ENCODE measurements at places on chromosomes 13 and 19. TPM values are rescaled to one million over a fixed set of nuclear protein-coding genes. Genes with fewer than 3 reads are reported as not detected.

Gene NAA16
- 10.2 TPM for total RNA-seq

GRCh38 chr13:83178008-83178407 is 704.3 kb downstream of the SLITRK1 start:
- no peak for DNase-seq

DNA sequence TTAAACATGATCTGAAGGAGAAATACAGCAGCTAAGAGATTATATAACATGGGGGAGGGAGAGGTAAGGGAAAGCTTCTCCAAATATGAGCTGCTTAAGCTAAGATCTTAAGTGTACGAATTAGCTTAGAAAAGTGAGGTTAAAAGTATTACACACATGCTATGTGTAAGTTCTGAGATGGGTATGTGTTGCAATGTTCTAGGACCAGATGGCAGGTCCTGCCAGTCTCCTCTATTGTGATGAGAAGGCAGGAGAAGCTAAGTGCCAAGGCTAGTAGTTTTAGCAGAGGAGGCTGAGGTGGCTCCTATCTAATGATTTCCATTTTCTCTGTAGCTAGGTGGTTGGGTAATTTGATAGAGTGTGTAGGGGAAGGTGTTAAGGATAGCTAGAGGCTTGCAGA is 57.6 kb downstream of the MICU2 start:
- no peak for DNase-seq

DNA sequence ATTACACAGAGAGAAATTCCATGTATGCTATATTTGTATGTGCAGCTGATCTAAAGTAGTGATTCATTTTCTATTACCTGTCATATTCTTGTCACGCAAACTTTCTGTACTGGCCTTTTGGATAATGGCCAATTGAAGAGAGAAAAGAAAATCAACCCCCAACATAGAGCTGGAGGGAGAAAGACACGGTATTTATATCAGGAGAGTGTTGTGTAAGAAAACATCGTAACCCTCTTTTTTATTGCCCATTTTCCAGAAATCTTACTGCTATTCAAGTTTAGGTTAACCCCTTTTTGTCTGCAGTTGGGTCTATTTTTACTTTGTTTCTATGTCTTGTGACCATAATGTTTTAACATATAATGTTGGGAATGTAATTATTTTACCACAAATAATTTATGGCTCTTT is 27.9 kb downstream of the DGKH start:
- DNase-seq: no peak

- no peak for DNase-seq
Measured at GRCh38 chr13:91482427-91482826, 84.0 kb downstream of the GPC5 start.

Gene ZNF471
- total RNA-seq: 7.2 TPM

DNA sequence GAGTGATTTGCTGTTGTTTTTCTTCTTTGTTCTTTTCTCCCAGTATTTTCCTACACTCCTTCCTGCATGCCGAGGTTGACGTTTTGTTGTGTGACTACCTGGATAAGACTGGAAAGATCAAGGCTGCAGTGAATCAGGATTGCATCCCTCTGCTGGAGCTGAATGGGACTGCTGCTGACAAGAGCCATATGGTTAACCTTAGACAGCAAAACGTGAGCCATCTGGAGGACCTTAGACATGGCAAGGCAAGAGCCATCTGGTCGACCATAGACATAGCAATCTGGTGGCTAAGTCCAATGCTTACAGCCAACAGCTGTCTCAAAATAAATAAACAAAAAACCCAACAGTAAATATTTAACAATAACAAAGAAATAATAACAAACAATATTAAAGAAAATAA is 42.6 kb upstream of the ZNF91 start:
- DNase-seq: no peak

Data from cardiac septum (tissue), 1 donor.